RKO (cell line): ENCODE measurements at places on chromosomes 11 and 22.

DNA sequence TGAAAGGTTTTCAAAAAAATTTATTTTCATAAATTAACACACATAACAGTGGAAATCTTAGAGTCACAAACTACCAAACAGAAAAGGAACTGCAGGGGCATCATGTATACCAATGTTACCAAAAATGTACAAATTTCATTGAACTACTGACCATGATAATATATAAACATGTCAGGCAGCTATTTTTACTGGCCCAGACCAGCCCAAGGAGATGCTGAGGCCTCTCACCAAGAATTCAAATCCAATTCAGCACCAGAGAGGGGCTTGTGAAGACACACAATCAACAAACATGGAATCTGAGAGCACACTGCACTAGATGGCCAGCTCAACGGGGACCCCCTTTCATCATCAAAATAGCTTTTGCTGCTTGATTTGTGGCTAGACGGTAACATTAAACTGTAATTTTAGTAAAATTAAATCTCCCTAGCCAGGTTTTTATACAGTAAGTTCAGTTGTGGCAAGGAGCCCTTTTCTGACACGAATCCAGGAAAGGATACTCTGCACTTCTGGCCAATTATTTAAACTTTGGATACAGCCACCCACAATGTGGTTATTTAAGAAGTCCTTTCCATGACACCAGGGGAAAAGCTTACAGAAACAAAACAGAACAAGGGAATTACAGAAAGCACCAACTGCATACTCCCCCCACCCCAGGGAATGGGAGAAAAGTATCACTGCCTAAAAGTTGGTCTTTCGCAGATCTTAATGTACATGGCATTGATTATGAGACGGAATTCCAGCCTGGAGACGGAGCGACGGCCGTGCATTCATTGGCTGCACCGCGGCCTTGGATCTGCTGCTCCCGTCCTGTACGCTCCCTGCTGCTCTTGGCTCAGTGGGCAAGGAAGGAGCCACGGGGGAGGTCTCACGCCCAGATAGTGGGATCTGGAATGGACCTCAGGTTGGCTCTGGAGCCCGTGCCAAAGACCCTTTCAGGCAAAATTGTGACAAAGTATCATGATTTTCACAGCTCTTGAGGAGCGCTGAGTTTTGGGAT lies 19.6 kb upstream of the PISD start:
- DNase-seq, result no peak

GRCh38 chr11:121466063-121466794 lies 13.5 kb upstream of the SORL1-AS1 start:
- DNase-seq, result peak; percentile 87

DNA sequence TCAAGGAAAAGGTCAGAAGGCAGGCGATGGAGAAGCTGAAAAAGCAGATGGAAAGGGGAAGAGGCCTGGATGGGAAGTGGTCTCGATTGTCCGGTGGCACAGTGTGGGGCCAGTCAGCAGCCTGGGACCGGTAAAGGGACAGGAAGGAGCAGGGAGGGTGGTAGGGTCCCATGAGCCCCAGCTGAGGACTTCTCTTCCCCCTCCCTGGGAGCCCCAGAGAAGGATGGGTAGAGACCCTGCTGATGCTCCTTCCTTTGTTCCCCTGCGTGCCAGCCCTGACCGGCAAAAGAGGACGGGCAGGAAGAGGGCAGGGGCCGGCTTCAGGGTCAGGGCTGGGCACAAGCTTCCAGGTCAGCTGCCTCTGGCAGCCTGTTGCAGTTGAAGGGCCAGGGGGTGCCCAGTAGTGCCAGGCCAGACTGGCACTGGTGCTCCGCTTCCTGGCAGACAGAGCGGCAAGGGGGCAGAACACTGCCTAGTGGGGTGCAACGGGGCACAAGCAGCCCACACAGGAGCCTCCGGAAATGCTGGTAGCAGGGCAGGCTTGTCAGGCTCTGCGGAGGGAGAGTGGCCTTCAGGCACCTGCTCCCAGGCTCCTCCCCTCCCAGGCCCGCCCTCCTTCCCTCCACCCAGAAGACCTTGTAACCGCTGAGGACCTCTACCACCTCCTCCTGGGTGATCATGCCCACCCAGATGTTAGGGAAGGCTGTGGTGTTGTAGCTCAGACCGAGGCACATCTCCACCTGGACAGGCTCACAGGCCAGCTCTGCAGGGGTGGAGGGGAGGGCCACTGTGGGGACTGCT lies 739 bp upstream of the C1QTNF5 start:
- DNase-seq, result no peak

- DNase-seq, result no peak
Measured at GRCh38 chr11:62954478-62954877, 30.3 kb downstream of the SLC22A6 start.

- peak; percentile 37 for DNase-seq
Measured at GRCh38 chr11:103112364-103112763, 3.1 kb downstream of the DYNC2H1 start.

DNA sequence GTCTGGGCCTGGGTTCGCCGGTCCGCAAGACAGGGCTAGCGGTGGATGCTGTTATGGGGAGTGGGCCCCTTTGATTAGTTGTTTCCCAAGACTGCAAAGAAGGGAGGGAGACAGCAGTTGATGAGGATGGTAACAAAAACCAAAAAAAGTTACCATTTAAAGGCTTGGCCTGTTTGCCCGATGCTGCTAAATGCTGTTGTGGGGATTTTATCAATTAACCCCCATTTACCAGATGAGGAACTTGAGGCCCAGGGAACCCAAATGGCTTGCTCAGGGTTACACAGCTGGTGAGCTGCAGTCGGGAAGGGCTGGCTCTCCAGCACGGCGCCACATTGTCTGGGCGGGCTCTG lies 3.4 kb downstream of the TRPT1 start:
- DNase-seq, result no peak

GRCh38 chr11:121467471-121467870 lies 14.7 kb upstream of the SORL1-AS1 start:
- DNase-seq, result no peak

- no peak for DNase-seq
Measured at GRCh38 chr11:241634-242033, 4.9 kb downstream of the PSMD13 start.

DNA sequence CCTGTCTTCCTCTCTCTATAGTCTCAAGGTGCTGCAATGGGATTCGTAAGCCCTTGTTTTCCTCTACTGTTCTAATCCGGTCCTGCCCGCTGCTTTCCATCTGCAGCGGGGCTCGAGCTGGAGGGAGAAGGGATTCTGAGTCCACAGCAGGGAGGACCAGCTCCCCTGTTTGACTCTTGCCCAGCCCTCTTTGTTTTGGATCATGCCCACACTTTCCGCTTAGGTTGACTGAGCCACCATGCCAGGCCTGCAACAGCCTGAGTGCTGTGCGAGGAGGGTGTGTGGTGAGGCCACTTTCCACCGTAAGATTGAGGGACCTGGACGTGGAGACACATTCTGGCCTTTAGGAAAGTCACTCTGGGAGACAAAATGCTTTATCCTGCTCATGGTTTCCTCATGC lies 58.3 kb downstream of the CEP164 start:
- DNase-seq, result no peak

- DNase-seq, result no peak
Measured at GRCh38 chr11:33658195-33658900, 42.3 kb downstream of the C11orf91 start.

GRCh38 chr11:32786811-32787210 lies 7.7 kb downstream of the CCDC73 start:
- no peak for DNase-seq

DNA sequence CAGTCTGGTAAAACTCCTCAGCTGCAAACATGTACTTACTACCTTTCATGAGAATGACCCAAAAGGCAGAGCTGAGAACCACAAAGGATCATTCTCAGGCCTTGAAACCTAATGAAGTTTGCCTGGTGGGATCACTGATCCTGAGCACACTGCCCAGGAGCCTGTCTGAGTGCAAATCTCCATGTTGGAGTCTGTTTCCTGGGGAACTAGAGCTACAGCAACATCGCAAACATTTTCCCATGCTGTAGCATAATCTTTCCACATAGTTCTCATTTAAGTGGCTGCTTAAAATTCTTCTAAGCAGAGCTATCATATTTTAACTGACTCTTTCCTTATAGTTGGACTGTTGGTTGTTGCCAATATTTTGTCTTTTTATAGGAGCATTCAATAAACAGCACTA lies 58.5 kb downstream of the GUCY1A2 start:
- no peak for DNase-seq

GRCh38 chr22:22818861-22819855 lies 68.5 kb upstream of the IGLL5 start:
- DNase-seq, result no peak

DNA sequence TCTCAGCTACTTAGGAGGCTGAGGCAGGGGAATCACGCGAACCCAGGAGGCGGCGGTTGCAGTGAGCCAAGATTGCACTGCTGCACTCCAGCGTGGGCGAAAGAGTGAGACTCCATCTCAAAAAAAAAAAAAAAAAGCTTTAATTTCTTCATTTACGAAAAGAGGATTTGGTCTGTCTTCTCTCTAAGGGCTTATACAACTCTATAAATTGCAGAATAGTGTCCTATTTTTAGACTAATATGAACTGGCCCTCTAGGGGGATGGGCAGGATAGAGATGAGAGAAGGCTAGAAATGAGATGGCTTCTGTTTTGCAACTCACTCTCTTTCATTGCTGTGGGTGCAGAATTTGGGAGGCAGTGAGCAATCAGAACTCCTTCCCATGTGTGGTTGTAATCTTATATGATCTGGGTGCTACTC lies 11.3 kb downstream of the MAML2 start:
- DNase-seq, result no peak

- DNase-seq, result no peak
Measured at GRCh38 chr22:37256075-37256726, 12.1 kb upstream of the RAC2 start.

- no peak for DNase-seq
Measured at GRCh38 chr22:39434243-39434653, 22.6 kb upstream of the MGAT3 start.

GRCh38 chr22:41332217-41332939 lies 31.1 kb downstream of the ZC3H7B start:
- DNase-seq, result no peak

DNA sequence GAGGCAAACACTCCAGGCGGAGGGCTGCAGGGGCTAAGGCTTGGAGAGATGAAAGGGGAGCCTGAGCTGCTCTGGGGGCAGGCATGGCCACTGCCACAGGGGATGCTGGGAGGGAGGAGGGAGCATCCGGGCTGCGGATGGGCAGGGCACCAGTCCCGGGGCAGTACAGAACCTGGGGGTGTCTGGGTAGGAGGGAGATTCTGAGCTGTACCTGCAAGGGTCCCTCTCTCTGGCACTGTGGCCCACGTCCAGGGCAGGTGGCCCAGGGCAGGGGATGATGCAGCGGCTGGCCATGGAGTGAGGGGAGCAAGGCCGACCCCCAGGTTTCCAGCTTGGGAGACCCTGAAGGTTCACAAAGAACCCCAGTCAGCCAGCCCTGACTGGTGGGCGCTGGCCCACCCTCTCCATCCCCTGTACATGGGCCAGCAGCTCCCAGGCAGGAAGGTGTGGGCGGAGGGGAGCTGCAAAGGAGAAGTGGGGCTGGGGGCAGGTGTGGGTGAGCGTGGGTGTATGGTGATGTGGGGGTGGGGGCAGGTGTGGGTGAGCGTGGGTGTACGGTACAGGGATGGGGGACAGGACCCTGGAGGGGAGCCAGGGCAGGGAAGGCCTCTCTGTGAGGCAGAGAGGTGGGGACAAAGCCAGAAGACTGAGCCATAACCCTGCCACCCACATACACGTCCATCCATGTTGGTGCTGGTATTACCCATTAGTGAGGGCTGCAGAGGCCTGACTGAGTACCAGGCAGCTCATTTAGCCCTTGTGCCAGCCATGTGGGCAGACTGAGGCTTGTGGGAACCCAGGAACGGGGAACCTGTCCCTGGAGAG lies 2.2 kb upstream of the TNFRSF13C start:
- DNase-seq, result no peak

DNA sequence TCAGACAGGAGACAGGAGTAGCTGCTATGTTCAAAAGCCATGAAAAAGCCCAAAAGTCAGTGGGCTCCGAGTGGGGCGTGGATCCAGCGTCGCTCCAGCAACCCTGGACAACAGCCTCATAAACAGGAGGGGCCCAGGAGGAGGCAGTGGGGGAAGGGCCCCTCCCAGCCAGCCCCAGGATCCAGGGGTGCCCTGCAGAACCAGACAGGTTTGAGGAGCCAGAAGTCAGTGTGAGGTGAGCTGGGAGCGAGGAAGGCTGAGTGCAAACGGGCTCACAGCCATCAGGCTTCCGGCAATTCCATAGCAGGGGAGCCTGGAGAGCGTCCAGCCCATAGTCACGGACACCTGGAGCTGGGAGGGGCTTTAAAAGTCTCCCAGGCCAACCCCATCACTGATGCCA lies 217.7 kb downstream of the MN1 start:
- no peak for DNase-seq

GRCh38 chr11:82406611-82407010 lies 327.1 kb downstream of the FAM181B start:
- DNase-seq, result no peak

DNA sequence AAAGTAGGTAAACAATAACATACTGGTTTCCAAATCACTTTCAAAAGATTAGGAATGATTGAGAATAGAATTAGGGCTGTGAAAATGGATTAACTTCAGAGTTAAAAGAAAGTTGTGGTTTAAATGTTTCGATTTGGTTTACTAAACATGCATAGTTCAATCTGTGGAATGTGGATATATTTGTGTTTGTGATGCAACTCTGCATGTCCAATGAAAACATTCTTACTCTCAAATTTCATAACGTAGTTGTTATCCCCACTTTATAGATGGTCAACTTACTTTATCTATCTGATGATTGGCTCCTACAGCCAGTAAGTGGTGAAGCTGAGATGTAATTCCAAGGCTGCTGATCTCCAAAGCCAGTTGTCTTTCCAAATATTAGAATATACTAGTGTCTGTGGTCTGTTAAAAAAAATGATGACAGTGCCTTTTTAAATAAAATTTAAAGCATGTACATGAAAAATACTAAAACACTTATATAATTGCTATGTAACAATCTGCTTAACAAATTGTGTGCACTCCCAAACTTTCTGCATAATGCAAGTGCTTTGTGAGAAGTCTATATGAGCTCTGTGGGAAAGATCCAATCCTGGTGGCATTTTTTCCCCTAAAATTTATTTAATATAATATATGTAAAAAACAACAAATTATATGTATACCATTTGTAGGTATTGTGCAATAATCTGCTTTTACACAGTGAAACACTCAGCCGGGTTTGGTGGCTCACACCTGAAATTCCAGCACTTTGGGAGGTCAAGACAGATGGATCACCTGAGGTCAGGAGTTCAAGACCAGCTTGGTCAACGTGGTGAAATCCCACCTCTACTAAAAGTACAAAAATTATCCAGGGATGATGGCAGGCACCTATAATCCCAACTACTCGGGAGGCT lies 9.7 kb upstream of the SIK3 start:
- DNase-seq, result no peak

DNA sequence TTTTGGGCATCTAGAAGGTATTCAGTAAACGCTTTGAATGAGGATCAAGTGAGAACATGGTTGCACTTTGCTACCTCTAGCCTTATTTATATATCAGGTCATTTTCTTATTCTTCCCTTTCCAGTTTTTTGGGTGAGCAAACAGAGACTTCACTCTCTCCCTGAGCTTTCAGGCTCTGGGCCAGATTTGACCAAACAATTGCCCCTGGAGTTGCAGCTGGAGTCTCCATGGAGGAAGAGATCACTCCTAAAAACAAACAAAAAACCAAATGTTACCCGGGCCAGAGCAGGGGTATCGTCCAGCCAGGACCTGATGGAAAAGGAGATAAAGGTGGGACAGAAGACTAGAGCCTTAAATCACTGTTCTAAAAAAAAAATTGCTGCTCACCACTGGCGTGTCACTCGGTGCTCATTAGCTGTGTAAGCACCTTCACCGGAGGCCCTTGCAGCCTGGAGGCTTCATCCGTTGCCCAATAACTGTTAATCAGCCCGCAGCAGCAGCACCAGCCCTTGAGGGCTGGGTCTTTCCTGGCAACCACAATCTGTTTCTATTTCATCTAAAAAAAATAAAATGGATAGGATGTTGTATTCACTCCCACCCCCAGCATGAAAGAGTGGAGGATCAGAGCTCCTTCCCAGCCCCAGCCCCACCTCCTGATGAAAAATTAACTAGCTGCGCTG lies 125.0 kb downstream of the PKNOX2 start:
- no peak for DNase-seq
